ENCODE measurements at places on chromosomes 12 and 14.

GRCh38 chr12:89731614-89732013 is 23.0 kb upstream of the ATP2B1 start:
- DNase-seq: no peak

GRCh38 chr14:72745546-72745945 is 148.4 kb downstream of the DPF3 start:
- no peak for DNase-seq

DNA sequence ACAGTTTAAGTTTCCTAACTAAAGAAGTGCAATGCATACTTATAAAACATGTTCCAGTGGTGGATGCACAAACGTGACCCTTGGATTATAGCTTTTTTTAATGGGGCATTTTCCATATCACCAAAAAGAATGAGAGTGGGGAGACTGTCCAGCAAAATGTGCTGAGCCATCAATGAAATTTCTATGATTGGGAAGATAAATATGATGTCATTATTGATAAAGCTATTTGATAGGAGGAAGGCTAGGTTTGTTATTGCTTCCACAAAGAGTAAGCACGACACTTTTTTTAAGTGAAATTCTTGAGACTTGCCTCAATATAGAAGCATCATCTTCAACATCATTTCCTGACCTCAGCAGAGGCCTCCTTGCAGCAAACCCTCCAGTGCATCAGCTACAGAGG is 174.6 kb upstream of the CLEC14A start:
- no peak for DNase-seq

DNA sequence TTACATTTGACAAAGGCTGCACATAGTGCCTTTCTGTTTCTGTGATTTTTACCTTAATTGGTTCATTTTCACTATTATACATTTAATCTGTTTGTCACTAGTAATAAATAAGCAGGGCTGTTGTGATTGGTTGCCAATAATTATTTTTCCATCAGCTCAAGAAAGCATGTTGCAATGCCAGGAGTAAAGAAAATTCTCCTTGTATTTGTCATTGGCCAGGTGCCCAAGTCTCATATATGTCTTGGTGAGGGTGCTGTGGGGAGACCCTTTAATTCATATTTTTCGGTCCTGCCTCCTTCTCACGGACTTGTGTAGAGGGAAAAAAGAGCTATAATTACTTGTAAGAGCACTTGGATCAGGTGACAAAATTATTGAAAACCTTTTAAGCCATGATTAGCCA is 108.0 kb downstream of the KITLG start:
- no peak for DNase-seq

DNA sequence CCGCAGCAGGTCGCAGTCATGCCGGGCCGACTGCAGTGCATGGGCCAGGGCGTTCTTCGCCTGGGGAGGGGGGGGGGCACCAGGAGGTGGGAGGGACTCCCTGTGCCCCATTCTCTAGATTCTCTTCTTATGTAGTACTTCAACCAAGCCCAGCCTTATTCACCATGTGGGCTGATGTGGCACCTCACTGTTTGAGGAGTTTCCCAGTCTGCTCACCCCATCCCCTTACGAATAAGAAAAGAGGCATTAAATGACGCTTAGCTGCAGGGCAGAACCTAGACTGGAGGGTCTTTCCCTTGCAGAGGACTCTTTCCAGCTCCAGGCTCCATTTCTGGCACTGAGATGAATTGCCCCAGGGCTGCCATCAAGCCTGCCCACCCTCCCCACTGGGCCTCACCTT is 12.2 kb downstream of the CMTM5 start:
- DNase-seq: no peak
